ENCODE measurements at places on chromosomes 6 and 20.

- DNase-seq = no peak
Observed at GRCh38 chr6:65761890-65762289, 54.9 kb upstream of the EYS start.

- no peak for DNase-seq
Observed at GRCh38 chr6:125913864-125914351, 42.7 kb upstream of the HINT3 start.

- DNase-seq = no peak
Observed at GRCh38 chr20:23034721-23035671, at the start of gene SSTR4. SSTR4 (plus strand) TSS chr20:23035312; CDS start chr20:23035484, 172 bp downstream.

GRCh38 chr6:90109141-90109540, 187.5 kb downstream of the BACH2 start:
- DNase-seq = no peak

DNA sequence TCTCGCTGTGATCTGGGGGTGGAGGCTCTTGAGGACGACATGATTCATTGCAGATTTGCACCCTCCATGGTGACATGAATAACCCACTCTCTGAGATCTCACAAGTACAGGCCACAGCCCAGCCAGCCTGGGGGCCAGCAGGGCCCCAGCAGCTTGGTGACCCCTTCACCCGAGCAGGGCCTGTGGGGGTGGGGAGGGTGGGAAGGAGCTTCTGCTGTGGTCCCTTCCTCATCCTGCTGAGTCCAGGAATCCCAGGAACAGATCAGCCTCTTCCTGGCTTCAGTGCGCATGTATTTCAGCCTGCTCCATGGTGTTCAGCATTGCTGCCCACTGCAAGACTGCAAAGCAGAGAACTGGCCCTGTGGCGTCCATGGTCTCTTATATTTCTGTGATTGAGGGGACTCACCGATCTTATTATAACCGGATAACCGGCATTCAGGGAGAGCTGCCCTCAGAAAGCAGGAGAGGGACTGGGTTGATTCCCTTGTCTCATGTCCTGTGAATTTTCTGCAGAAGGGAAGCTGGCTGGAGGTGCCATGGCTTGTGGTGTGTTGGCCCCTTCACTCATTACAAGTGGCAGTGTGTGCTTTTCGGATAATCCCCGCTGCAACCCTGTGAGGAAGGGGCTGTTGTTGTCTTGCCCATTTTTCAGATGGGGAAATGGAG, 118.8 kb upstream of the FRMD1 start:
- no peak for DNase-seq

DNA sequence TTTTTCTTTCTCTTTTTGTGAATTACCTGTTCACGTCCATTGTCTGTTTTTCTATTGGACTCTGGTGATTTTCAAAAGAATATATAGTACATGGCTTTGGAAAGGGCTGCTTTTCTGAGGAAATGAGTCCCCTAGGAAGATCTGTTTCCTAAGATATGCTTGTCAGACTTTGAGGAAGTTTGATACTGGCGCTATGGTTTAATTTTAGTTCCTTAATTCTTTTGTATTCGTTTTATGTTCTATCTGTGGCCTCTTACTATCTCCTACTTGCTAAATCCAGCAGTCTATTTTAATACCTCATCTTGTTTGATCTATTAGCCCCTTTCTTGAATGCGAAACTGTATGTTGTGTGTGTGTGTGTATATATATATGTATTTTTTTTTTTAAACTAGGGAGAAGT, 101.9 kb downstream of the LIN28B start:
- DNase-seq = no peak

DNA sequence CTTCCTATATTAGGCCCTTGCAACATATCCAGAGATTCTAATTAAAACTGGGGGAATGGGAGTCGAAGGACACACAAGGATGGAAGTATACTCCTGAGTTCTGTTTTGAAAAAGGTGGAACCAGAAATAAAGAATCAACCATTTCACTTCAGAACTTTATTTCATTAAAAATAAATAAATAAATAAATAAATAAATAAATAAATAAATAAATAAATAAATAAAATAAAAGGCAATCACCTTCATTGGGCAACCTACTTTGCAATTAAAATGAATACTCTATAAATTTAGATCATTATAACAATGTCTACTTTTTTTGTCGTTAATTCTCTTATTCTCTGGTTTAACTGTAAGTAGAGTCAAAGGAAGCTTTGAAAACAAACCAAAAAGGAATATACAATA, 25.6 kb downstream of the GPR63 start:
- no peak for DNase-seq

- DNase-seq = peak; percentile 20
Observed at GRCh38 chr6:113414511-113414910, 442.6 kb upstream of the MARCKS start.

- peak; percentile 23 for DNase-seq
Observed at GRCh38 chr6:17167327-17167979, 65.6 kb downstream of the STMND1 start.

DNA sequence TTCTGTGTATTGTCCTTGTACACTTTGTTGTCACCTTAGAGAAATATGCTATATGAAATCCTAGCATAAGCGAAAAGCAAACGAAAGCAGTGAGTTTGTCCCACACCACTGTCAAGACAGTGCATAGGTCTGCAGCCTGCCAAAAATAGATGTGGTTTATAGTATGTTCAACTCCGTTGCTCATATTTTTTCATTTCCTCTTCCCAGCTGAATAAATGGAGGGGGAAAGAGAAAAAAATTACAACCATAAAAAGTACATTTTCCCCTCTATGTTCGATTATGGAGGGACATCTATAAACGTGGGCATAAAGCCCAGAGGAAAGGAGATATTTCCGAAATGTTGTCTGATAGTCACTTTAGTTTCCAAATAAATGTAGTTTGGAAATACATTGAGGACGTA, 25.8 kb downstream of the PRL start:
- no peak for DNase-seq

DNA sequence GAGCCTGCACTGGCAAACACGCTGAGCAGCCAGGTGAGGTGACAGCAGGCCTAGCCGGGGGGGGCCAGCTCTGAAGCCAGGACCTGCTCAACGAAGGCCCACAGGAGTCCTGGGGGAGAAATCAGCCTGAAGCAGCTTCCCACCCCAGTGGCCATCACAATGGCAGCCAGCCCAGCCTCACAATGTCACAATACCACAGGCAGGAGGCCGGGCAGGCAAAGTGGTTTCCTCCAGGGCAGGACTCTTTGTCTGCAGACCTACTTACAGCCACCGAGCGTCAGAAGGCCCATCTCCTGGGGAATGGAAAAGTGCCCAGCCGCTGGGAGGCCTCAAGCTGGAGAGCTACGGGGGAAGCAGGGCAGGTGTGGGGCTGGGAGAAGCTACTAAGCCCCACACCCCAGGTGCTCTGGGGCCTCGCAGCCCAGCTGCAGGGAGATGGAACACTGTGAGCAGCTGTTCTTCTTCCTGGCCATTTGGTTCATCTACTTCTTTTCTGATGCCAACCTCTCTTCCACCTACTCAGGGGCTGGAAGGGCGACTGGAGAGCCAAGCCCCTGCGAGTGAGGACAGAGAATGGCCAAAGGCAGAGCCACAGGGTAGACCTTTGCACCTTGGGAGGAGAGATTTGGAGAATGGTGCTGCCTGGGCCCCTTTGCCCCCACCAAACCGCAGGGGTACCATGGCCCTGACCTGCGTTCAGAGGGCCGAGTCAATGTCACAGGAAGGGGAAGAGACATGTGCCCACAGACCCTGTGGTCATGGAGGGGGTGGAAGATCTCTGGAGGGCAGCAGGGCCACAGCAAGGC, 22.3 kb upstream of the AVP start:
- no peak for DNase-seq

DNA sequence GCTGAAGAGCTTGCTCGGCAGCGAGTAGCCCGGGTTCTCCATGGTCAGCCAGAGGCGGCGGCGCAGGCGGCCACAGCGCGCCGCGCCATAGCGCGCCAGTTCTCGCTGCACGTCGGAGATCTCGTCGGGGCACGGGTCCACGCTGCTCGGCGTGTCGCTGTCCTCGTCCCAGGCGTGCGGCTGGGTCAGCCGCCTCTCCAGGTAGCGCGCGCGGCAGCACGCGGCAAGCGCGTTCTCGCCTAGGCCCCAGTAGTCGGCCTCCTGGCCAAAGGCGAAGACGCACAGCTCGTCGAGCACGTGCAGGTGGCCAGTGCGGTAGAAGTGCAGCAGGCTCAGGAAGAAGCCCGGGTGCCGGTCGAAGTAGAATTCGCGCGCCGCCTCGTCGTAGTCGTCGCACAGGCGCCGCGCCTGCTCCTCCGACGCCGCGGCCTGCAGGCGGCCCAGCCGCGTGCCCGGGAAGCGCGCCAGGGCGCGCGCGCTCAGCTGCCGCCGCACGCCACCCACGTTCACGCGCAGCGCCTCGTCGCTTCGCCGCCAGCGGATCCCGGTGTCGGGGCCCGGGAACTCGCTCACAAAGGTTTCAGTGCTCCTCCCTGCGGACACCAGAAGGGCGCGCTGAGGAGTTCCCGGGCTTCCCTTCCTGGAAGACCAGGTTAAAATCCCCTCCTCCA, 2.7 kb downstream of the KCNS1 start:
- no peak for DNase-seq

- DNase-seq = no peak
Observed at GRCh38 chr6:1713016-1713600, 103.4 kb downstream of the FOXC1 start.

DNA sequence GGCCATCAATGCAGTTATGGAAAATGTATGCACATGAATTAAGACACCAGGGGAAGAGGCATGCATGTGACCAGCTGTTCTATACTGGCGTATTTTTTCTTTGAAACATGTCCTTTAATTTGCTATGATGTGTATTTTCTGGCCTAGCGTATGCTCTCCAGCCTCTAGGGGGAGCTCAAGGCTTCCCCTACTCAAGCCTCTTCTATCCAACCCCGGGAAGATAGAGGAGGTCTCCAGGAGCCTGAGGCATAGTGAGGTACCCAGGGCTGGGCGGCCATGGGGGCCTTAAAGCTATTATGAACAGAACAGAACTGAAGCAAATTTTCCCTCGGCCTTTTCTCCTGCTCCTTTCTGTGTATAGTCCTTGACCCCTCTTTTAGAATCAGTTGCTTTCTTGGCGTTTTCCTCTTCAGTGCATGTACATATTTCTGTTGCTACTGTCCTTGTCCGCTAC, 528.9 kb downstream of the MAFB start:
- peak; percentile 59 for DNase-seq

- no peak for DNase-seq
Observed at GRCh38 chr6:13428583-13429405, 58.6 kb downstream of the GFOD1 start.

GRCh38 chr20:855466-856360, 22.2 kb downstream of the FAM110A start:
- DNase-seq = no peak

DNA sequence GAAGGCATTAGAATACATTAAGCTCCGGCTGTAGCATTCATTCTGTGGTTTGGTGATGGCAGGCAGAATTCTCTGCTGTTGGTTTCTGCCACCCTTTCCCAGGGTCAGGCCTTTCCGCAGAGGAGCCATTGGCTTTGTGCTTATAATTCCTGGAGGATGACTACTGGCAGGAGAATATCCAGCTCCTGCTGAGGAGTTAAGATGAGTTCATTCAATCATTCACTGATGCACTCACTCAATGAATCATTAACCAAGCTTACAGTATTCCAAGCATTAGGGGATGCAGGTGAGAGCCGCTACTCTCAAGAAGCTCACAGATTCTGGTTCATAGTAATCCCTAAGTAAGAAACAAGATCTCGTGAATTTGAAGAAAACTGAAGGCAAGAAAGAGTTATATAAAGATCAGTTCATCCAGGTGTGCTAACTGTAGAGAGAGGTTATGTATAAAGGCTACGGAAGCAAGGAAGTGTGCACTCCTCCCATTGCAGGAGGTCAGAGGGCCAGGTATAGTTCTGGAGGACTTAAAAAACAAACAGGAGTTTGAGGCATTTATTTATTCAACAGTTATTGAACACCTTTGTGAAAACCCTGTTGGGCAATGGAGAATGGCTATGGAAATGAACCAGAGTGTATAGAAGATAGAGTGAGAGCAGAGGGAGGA, 75.5 kb downstream of the HMGN3 start:
- no peak for DNase-seq

DNA sequence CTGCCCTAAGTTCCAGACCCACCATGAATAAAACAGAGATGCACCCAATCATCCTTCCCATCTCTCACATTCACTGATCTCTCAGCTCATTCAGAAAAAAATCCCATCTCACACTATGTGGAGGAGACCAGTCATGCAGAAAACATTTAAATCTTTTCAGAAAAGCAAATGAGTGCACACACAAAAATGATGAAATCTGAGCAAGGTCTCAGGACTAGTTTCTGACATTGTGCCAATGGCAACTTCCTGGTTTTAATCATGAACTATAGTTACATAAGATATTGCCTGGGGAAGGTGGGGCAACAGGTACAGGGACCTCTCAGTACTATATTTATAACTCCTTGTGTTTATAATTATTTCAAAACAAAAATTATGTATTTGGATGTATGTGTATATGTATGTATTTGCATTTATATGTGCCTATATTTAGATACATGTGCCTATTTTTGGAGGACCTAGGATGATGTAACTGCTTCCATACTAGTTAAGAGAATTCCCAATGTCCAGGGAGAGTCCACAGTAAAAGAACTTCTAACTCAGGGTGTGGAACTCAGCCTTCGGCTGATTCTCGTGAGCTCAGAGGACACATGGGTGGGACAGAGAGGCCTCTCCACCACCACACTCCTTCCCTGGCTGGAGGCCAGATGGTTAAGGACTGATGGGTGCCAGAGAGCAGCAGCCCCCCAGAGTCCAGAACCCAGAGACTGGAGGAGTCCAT, 71.7 kb upstream of the MAP3K4 start:
- DNase-seq = no peak

DNA sequence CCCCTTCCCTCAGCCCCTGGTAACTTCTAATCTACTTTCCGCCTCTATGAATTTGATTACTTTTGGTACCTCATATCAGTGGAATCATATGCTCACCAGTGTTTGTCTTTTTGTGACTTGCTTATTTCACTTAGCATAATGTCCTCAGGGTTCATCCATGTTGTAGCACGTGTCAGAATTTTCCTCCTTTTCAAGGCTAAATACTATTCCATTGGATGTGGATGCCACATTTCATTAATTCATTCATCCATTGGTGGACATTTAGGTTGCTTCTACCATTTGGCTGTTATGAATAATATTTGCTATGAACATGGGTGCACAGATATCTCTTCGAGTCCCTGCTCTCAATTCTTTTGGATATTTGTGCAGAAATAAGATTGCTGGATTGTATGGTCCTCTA, 388.6 kb upstream of the SOX4 start:
- no peak for DNase-seq

- DNase-seq = no peak
Observed at GRCh38 chr6:27414996-27415395, 26.4 kb downstream of the ZNF391 start.

GRCh38 chr6:138455746-138456400, 43.4 kb downstream of the NHSL1 start:
- DNase-seq = peak; percentile 92

DNA sequence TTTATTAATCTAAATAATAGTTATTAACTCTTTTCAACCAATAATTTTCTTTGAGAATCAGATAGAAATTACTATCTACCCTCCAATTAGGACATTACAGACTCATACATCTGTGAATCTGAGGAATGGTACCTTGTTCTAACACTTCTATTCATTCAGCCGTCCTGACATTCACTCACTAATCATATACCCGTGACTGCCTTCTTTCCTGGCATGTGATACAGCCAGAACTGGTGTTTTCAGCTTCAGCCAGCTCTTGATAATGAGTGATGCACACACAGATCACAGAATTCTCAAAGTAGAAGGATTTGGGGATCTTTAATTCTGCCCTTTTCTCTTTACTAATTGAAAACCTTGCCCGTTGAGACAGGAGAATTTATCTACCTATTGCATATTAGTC, 499.9 kb downstream of the UTRN start:
- no peak for DNase-seq

Measured in NCI-H748 treated with DMSO at 0.1 percent for 48 hours (cell line).